ENCODE measurements at places on chromosomes 2 and 18.
A peak's percentile ranks its signal among the peaks of the same experiment; 100 is the strongest.

- no peak for DNase-seq
Observed at GRCh38 chr2:171811245-171811628, 82.8 kb downstream of the SLC25A12 start.

DNA sequence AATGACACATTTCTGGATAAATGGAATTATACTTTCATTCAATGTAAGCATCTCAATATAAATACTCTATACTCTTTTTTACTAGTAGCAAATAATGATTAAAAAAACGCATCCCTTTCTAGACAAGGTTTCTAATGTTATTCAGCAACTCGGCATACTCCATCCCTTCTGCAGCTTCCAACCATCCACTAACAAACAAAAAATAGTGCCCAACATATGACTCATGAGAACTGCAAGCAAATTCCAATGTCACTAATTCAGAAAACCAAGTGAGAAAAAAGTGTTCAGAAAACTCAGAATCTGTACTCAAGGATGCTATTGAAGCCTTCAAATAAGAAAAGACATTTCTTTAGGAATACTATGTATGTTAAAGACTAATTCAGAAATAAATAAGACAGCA, 140.0 kb downstream of the BAZ2B start:
- no peak for DNase-seq

DNA sequence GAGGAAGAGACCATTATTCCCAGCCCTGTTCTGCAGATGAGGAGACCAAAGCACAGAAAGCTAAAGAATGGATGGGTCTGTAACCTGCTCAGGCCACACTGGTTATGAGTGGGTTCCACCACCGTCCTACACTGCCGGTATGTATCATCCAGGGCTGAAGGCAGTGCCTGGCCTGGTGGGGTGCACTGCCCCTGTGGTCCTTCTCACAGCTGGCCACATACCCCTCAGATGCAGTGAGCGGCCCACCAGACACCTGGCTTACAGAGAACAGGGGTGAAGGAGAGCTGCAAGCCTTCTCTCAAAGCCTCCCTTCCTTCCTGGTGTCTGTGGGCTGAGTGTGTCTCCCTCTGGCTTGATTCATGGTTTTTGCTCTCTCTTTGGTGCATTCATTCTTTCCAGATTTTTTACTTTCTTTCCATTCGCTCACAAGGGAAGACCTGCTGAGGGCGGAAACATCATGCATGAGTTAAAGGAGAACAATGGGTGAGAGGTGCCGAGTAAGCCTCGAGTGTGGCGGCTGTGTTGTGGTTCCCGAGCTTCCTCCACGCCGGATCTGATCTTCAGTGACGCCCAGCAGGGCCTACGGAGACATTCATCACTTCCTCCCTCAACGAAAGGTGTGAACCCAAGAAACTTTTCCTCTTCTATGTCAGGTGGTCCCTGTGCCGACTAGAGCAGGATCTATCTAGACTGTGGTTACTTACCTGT, 62.1 kb upstream of the REL start:
- DNase-seq, result peak; percentile 64

DNA sequence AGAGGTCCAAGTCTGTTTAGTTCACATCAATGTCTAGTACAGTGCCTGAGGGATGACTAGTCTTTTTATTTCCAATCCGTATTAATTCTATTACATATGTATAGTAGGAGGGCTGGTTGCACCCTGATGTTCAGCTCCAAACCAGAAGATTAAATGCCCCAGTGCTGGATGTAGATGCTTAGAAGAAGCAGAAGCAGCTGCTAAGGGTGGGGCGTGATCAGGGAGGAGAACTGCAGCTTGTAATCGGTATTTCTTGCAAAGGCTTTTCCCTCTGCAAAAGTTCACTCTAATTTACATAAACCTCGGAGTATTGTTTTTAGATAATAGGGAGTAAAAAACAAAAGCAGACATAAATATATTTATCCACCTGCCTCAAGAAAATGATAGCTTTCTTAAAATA, 145.3 kb upstream of the ITGA4 start:
- DNase-seq, result no peak

DNA sequence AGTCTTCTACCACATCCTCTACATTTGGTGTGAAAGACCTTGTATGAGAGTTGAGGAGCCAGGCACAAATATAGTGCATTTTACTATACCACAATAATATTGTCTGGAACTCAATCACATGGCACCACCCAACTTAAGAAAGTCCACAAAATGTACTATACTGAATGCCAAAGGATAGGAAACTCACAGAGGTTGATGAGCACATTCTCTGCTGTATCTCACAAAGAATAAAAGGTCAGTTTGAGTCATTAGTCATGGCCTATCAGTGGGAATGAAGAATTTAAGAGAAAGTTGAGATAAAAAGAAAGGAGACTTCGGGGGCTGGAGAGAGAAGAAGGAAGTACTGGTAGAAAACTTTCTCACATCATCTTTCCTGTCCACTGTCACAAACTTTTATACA, 134.3 kb downstream of the RDH14 start:
- DNase-seq, result no peak

- no peak for DNase-seq
Observed at GRCh38 chr18:33987206-33987605, 237.5 kb downstream of the NOL4 start.

- DNase-seq, result no peak
Observed at GRCh38 chr2:75595541-75596395, 35.0 kb upstream of the EVA1A start.

DNA sequence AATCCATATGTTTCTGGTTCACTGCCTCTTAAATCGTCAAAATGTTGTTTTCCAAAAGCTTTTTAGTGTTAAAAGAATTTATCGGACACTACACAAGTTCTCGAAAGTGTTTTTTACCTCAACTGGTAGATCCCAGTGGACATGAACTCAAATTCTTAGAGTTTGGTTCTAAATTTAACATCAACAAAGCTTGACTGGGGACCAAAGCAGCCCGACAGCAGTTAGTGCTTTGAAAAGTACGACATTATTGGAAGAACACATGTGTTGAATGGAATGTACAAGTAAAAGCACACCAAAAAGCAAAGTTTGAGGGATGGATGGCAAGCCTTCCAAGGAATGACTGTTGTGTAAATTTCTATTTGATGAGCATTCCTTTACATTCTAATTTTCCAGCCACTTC, 803.9 kb upstream of the POU3F3 start:
- no peak for DNase-seq

DNA sequence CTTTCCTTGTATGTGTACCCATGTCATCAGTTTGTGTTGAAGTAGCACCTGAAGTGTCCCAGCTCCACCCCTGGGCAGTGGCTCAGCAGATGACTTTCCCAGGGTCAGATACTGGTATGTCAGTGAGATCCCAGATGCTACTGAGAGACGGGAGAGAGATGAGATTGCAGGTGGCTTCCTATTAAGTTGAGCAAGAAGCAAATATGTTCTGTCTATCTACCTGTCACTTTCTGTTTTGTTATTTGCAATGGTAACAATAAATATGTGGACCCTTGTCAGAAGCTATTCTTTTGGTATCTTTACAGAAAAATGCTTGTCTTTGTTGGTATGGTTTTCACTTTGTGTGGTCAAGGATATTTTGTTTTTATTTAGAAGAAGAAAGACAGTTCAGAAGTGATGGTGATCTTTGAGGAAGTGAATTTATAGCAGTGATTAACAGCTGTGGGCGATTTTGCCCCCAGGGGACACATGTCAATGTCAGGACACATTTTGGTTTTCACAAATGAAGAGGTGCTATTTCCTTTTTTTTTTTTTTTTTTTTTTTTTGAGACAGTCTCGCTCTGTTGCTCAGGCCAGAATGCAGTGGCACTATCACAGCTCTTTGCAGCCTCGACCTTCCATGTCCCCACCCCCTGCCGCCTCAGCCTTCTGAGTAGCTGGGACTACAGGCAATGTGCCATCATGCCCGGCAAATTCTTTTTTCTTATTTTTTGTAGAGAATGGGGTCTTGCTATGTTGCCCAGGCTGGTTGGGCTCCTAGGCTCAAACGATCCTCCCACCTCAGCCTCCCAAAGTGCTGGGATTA, 21.4 kb downstream of the MGAT5 start:
- no peak for DNase-seq

- DNase-seq, result no peak
Observed at GRCh38 chr2:115214050-115214449, 771.6 kb downstream of the DPP10 start.

- DNase-seq, result no peak
Observed at GRCh38 chr2:27587025-27587424, 4.2 kb downstream of the ZNF512 start.

GRCh38 chr2:84137034-84137433, 322.0 kb downstream of the SUCLG1 start:
- DNase-seq, result no peak

- no peak for DNase-seq
Observed at GRCh38 chr2:224850081-224850480, 133.9 kb upstream of the CCDC195 start.

DNA sequence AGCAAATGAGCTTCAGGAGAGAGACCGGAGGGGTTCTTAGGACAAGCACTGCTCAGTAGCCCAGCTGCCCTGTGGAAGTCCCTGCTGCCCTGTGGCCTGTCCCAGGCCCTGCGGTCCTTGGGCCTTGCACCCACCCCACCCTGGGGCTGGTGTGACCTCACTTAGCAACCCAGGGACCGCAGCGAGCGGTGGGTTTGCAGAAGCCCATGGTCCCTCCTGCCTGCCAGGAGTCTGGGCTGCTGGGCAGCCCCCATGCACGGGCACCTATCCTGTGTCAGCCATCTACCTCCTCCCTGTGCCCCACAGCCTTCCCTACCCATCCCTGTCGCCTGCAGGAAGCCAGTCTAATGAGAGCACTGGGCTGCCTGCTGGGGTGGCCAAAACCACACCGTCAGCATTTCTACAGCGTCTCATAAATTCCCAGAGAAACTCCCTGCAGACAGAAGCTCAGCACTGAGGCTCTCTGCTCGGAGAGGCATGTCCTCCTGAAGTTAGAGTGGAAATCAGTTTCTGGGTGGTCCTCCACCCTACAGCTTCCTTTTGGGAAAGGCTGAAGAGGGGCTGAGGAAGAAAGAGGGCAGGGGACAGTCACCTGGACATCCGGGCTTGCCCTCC, 231.1 kb upstream of the HS6ST1 start:
- no peak for DNase-seq

DNA sequence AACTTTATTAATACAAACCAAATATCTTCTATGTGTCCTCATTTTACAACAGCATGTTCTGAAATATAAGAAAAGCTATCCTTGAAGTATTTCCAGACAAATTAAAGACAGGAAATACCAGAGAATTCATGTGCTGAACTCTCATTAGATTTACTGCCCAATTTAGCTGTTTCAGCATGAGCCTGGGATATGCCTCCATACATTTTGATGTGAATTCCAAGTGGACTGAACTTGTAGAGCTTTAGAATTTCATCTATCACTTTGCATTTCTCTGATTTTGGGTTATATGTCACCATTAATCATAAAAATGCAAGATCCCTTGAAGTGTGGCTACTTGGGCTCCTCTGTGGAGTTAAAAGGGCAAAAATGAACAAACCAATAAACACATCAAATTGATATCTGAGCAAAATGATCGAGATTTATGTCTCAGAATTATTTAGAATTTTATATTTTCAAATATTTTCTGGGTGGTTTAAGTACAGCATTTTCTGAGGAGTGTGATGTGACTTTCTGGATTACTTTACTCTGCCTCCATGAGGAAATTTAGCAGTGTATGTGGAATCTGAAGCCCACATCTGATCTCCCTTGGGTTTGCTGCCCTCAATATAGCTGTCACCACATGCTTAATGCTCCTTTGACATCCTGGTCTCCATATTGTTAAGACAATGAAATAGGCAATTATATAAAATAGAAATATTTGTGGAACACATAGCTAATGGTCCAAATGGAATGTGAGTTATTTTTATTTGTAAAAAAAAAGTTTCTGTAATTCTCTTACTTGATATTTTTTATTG, 206.6 kb upstream of the RBMS1 start:
- DNase-seq, result no peak

GRCh38 chr2:237319887-237320286, 94.1 kb downstream of the COL6A3 start:
- no peak for DNase-seq

- DNase-seq, result no peak
Observed at GRCh38 chr2:138104071-138104470, 139.8 kb downstream of the HNMT start.

DNA sequence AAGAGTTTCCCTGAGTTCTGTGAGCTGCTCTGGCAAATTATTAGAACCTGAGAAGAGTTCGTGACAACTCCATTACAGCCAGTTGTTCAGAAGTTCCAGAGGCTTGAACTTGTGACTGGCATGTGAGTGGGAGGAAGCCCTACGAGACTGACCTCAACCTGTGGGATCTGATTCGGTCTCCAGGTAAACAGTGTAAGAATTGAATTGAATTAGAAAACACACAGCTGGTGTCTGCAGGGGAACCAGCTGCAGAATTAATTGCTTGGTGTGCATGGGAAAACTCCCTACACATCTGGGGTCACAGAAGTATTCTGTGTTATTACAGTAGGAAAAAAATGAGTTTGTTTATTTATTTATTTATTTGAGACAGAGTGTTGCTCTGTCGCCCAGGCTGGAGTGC, 14.0 kb upstream of the ITSN2 start:
- no peak for DNase-seq

DNA sequence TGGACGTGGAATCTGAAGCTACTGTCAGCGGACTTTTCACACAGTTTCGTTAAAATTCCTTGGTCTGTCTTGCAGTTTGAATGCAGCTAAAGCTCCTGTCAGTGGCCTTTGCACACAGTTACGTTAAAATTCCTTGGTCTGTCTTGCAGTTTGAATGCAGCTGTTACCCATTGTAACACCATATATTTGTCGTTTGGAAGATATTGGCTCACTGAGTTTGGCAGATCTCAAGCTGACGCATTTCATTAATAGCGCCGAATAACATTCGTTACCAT, 1.0 kb downstream of the LIMS1 start:
- no peak for DNase-seq

DNA sequence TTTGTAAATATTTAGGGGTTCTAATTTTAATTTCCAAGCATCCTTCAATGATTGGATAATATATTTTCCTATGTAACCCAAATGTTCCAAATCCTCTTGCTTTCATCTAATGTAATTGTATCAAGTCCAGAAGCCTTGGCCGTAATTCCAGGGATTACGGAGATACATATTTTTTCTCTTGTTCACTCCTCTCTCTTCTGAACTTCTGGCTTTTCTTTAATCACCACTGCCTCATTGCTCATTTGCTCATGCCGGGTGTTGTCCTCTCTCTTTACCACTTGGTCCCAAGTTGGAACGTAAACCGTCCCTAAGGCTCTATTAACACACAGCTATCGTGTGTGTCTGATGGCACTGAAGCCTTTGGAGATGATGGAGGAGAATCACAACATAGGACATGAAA, 188.7 kb upstream of the COL3A1 start:
- no peak for DNase-seq
